NCI-H1105 (cell line): ENCODE measurements at places on chromosomes 11 and 22.

- DNase-seq = peak; percentile 89
These were observed 19.6 kb downstream of the VPS37C start for GRCh38 chr11:61141601-61142028.

GRCh38 chr11:123083623-123084029, 21.7 kb upstream of the HSPA8 start:
- peak; percentile 51 for DNase-seq

- DNase-seq = no peak
These were observed 223.8 kb upstream of the DDI1 start for GRCh38 chr11:103812680-103813079.

DNA sequence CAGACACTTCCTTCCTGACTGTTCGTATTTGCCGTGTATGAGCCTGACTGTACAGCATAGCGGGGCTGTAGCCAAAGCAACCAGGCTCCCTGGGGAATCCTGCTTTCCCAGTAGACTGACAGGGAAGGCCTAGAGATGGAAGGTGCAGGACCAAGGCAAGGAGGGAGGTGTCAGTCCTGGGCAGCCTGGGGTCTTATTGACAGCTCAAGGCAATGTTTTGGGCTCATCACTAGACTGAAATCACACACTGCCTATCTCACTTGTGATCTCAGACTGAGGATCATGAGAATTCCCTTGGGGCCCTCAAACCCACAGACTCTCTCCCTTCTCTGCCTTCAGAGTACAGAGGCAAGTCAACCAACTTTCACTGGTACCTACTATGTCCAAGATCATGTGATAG, 346.8 kb upstream of the NARS2 start:
- DNase-seq = no peak

- DNase-seq = no peak
These were observed 75.7 kb downstream of the CELSR1 start for GRCh38 chr22:46461566-46462180.

- no peak for DNase-seq
These were observed 88.7 kb upstream of the TIMP3 start for GRCh38 chr22:32712644-32713355.

DNA sequence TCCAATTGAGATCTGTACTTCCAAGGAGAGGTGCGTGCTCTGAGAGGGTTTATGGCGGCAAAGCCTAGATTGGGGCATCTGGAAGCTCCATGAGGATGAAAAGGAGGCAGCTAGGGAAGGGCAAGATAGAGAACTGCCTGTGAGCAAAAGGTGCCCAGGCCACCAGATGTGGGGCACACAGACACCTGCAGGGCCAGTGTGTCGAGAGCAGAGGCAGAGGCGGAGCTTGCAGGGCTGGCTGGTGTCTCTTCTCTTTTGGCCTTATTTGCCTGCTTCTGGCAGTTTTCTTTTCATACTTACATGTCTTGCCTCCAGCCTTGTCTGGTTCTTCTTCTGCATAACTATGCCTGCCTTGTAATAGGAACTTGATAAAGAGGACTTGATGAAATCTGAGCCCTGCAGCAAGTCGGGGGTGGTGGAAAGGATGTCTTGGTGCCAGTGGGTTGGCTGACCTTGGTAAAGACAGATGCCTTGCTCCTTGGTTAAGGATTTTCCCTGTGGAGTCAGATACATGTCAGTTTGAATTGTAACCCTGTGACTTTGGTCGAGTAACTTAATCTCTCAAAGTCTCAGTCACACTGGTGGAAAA, 680.3 kb downstream of the NTM start:
- DNase-seq = no peak

- no peak for DNase-seq
These were observed 47.0 kb upstream of the GALNT18 start for GRCh38 chr11:11668781-11669180.

DNA sequence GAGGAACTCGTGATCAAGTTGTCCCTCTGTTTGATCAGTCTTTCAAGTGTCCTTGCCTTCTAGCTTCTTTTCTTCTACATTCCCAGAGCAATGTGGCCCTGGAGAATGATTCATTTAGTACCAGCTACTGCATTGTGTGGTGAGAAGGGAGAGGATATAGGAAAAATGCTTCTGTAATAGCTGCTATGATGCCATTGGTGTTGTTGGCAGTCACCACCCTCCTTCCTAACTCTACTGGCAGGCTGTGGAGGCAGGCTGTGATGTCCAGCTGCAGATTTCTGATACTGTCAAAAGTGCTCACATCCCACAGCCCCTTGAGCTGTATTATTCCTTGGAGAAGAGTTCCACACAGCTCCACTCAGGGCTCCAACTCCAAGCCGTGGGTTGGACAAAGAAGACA, 52.8 kb downstream of the ENDOD1 start:
- DNase-seq = no peak

- no peak for DNase-seq
These were observed at the start of gene ACTN3 for GRCh38 chr11:66546368-66546965. Gene ACTN3 (plus strand): TSS chr11:66546903. CDS start chr11:66546938, 35 bp downstream.

- no peak for DNase-seq
These were observed 18.6 kb downstream of the CCDC73 start for GRCh38 chr11:32775908-32776307.

- no peak for DNase-seq
These were observed 772 bp downstream of the TBC1D10C start for GRCh38 chr11:67404515-67405195.

DNA sequence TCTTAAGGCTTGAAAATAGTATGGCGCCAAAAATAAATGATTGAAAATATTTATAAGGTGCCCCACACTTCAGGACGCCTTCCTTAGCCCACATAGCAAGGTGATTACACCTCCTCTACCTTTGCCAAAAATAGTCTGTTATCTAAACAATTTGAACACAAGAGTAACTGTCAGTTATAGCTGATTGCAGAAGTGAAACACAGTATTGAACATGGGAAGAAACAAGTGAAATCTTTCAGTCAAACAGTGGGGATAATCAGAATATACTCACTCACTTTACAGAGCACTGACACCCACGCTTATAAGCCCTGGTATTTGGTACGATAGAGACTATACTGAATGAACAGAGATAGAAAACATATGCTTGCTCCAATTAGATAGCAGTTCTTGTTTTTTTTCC, 203.1 kb downstream of the RAB38 start:
- no peak for DNase-seq

GRCh38 chr22:48780597-48781277, 1046.9 kb downstream of the BRD1 start:
- no peak for DNase-seq

GRCh38 chr11:6219359-6219758, 14.0 kb downstream of the C11orf42 start:
- no peak for DNase-seq

GRCh38 chr11:70637949-70638583, 239.7 kb downstream of the CTTN start:
- no peak for DNase-seq

DNA sequence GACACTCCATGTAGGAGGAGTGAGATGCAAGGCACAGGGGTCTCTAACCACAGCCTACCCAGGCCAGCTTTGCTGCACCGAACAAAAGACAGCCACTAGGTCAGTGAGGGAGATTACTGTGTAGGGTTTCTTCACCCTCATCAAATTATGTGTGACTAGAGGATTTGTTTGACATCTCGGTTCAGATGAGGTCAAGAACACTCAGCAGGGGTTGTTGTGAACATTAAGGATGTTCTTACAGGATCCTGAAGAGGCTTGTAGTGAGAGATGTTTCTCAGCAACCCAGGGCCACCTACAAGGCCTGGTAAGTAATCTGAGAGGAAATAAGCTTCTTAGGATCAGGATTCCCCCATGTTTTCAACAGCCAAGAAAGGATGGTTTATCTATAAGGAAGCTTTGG, 202.1 kb downstream of the NXPE2 start:
- no peak for DNase-seq

DNA sequence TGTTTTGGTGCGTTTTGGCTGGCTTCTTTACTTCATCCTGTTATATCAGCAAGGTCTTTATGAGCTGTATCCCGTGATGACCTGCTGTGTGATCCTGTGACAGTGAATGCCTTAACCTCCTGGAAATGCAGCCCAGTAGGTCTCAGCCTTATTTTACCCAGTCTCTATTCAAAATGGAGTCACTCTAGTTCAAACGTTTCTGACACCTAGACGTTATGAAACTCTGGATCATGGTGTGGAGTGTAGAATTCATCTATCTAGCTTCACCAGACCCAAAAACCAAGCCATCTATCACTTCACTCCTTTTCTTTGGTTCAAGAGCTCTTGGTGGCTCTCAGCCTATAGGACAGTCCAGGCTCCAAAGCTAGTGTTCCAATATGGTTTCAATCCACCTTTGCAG, 28.2 kb upstream of the ZDHHC13 start:
- no peak for DNase-seq

GRCh38 chr11:116935089-116935488, 97.7 kb upstream of the APOA1 start:
- no peak for DNase-seq

DNA sequence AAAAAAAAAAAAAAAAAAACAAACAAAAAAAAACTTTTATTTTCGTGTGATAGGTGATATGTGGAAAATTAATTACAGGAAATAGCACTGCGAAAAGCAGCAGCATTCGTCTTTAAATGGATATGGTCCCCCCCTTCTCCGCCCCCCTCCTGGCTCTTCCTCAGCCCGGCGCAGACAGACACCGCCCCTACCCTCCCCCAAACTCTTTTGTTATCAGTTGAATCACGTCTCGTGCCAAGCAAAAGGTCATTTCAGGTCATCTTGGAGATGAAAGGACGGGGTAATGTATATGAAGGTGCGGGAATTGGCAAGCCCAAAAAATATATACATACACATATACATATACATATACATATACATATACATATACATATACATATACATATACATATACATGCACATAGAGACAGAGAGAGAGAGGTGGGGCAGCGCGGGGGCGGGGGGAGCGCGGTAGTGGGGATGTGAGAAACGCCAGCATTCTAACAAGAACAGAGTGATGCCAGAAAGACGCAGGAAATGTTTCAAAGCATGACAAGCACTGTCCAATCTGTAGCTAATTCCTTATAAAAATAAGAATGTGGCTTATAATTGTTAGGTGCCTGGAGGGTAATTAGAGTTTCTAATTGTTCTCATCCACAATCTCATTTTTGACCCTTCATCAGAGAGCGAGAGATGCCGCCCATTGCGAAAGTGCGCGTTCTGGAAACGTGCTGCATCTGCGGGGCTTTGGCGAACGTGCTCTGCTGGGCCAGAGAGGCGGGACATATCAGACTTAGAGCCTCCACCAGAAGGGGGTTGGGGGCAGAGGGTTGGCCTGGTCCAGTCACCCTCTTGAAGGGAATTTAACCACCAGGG, 214.5 kb upstream of the UBASH3B start:
- DNase-seq = peak; percentile 81

GRCh38 chr11:120548682-120549209, 37.2 kb downstream of the GRIK4 start:
- no peak for DNase-seq

DNA sequence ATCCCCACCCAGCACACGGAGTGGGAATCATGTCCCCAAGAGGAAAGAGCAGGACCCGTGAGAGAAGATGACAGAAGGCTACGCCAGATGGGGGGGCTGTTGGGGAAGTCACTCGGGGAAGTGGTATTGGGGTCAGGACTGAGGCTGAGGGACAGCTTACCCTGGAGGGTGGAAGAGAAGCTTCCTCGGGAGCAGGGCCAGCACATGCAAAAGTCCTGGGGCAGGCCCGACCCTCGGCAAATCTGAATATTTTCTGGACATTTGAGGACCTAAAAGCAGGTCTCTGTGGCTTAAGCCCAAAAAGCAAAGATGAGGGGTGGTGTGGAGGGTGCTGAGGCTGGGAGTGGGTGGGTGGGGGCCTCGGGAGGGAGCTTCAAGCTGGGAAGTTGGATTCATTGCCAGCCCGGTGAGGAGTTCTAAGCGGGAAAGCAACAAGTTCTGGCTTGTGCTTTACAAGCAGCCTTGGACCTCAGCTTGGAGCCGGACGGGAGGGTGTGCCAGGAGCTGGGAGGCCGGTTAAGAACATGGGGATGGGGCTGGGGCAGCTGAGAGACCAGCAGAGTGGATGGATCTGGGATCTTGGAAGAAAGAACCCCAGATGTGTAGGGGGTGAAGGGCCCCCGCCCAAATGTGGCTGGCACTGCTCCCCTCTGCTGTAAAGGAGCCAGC, 34.9 kb downstream of the GRAMD4 start:
- DNase-seq = no peak

DNA sequence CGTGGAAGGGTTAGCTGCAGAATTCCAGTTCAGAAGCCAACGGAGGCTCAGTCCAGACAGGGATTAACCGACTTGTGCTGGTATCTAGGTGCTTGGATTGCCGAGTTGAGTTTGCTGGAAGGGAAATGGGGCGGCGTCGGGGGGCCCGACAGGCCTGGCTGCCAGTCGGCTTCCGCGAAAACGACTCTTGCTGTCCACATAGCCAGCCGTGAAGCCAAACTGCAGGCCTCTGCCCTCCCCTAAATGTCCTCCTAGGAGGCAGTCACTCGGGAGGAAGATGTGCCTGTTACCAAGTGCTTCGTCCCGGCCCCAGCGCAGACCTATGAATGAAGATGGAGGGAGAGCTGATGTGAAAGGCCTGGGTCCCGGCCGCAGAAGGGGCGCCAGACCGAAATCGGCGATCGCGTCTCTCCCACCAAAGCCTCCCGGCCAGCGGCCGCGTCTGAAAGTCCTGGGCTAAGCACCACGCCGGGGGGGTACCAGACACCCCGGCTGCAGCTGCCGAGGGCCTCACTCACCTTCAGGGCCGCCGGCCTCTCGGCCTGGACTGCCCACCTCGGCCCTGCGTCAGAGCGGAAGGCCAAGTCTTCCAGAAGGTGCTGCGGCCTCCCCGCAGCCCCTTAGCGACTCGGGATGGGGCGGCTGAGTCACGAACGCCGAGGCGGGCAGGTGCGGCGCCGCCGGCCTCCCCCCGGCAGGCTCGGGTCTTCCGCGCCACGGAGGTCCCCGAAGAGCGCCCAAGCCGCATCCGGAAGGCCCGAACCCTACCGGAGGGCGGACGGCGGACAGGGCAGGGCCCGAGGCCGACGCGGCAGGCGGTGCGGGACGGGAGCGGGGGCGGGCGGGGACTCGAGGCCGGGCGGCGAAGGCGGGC, 7.5 kb downstream of the DPAGT1 start:
- DNase-seq = no peak

DNA sequence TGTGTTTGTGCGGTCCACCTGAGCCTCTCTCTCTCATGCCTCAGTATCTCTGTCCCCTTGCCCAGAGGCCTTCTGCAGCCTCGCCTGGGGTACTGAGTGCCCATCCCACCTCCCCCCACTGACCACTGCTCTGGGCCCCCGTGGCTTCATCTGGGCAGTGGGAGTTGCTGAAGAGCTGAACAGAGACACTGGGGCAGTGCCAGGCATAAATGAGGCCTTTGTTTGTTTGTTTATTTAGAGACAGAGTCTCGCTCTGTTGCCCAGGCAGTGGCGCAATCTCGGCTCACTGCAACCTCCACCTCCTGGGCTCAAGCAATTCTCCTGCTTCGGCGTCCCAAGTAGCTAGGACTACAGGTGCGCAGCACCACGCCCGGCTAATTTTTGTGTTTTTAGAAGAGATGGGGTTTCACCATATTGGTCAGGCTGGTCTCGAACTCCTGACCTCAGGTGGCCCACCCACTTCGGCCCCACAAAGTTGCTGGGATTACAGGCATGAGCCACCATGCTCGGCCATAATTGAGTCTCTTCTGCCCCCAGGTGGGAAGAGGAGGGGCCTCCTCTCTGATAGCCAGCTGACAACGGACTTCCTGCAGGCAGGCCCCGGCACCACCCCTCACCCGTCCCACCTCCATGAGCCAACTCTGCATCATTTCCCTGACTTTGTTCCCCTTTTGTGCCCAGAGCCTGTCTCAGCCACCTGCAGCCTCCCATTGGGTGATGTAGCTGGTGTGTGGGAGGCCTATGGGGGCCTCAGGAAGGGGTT, 9.3 kb downstream of the CRYBB3 start:
- DNase-seq = no peak

GRCh38 chr11:64060861-64061444, 25.2 kb downstream of the FLRT1 start:
- DNase-seq = peak; percentile 53

- no peak for DNase-seq
These were observed 21.3 kb upstream of the KRTAP5-6 start for GRCh38 chr11:1675536-1676228.
